ENCODE measurements at places on chromosomes 16 and 17. TPM values are rescaled to one million over a fixed set of nuclear protein-coding genes. Genes with fewer than 3 reads are reported as not detected.

GRCh38 chr16:86910161-86910769 is 331.9 kb downstream of the FOXL1 start:
- DNase-seq = no peak

DNA sequence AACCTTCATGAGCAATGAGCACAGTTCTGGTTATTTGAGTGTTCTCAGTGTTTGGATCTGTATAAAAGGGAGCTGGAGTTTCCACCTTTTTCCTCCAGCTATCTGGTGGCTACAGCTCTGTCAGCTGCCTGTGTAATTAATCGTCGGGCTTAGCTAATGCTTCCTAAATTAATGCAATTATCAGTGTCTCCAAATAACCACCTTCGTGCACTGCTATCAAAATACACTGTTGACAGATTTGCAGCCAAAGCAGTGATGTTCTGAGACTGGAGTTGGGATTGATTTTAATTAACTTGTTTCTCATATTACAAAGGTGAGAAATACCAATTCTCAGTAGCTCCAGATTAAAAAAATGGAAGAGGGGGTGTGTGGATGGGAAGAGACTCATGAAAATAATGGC is 325.8 kb downstream of the CBLN1 start:
- DNase-seq = no peak

DNA sequence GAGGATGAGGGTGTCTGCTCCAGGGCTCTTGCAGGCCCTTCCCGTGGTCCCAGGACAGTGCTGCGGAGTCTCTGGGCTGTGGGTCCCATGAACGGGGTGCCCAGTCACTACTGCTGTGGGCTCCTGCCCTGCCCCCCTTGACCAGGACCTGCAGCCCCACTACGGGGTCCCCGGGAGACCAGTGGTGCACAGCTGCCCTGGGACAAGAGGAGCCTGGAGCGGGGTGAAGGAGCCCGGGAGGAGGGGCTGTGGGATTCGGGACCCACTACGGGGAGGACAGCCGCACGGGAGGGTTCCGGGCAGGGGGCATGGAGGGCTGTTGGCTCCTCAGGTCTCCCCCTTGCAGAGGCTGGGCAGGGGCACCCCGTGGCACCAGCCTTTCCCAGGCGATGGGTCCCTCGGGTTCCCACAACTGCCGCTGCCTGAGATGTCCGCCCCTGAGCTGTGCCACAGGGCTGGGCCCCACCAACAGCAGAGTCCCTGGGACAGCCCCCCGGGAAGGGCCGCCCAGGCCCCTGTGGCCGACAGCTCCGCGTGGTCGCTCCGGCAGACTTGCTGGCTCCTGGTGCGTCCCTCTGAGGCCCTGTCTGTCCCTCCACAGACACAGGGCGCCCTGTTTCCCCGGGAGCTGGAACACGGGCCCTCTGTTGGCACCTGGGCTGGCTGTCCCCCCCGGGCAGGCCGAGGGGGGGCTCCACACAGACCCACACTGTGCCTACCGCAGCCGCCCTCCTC is 52.1 kb upstream of the GNG13 start:
- DNase-seq = no peak

DNA sequence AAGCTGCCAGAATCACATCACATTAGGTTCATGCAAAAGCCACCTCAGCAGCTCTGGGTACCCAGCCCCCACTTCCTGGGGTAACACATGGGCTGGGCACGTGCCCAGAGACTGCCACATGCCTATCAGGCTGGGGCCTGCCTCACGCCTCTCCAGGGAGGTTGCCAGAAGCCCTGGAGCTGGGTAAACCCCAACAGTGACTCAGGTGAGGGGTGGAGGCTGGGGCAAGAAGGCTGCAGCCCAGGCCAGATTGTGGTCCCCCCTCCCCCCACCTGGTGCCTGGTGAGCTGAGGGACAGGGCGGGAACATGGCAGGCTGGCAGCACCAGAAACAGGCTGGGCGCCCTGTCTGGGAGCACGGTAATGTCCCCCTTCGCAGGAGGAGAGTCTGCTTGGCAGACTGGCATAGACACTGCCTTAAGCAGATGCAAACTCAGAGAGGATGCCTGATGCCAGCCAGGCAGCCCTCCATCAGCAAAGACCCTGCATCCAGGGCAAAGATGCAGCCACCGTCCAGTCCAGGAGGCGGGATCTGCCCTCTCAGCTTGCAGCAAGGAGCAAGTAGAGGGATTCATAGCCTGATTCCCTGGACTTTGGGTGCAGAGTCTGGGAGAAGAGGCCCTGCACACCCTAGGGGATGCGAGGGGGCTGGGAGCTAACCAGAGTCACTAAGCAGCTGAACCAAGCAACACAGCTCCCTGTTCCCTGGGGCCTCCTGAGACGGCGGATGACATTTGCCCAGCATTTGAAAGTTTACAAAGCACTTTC is 28.8 kb downstream of the NGFR start:
- peak; percentile 60 for DNase-seq

GRCh38 chr17:31830971-31831858 is 27.8 kb downstream of the COPRS start:
- DNase-seq = no peak

GRCh38 chr17:81961087-81961511 is at the start of gene NOTUM:
Gene NOTUM, minus strand, starts transcription at chr17:81961187. Its CDS starts 278 bp downstream, at chr17:81960909.
- DNase-seq = no peak

GRCh38 chr16:68707340-68708152 is 29.5 kb upstream of the CDH1 start:
- no peak for DNase-seq

DNA sequence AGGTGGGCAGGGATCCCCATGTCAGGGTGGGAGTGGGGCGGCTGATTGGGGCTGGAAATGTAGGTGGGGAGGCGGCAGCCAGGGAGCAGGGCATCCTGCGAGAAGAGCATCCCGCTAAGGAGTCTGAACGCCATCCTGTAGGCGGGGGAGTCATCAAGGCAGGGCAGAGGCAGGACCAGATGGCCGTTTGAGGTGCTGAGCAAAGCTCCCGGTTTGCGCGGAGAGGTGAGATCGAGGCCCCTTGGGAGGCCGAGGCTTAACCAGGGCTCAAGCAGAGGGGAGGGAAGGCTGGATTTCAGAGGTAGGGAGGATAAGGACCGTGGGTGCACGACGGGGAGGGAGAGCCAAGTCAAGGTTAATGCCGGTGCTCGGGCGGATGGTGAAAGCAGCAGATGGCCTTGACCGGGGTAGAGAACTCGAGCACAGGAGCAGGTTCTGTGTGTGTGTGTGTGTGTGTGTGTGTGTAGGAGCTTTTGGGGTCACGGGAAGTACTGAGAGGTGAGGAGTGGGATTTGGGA is 472 bp upstream of the NME2 start:
- DNase-seq = no peak

GRCh38 chr17:41490000-41490990 is 585 bp upstream of the KRT36 start:
- no peak for DNase-seq

- DNase-seq = no peak
Observed at GRCh38 chr17:81737947-81738800, 26.1 kb downstream of the SLC25A10 start.

DNA sequence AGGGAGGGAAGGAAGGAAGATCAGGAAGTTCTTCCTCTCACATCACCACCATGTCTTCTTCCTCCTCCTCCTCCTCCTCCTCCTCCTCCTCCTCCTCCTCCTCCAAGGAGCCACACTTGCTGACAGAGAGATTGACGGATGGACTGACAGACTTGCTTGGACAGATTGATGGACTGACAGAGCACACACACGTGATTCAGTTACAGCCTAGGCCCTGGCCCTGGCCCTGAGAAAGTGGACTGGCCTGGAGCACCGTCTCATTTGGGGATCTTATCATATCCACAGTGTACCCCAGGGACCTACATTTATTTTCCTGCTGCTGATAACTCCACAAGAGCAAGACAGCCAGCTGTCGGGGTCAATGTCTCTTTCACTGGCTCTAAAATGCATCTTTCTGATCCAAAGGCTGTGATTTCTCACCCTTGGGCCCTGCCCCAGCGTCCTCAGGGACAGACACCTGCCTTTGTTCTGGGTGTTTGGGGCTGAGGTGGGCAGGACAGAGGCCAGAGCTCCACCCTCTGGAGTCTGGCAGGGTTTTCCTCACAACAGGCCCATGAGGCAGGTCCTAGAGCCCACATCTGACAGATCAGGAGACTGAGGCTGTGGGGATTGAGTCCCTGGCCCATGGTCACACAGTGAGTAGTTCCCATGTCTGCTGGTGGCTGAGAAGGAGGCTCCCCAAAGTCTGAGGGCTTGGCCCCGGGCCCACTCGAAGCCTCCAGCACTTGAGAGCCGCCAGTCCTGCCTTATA is 2.3 kb upstream of the P2RX1 start:
- DNase-seq = no peak

- no peak for DNase-seq
Observed at GRCh38 chr16:85328676-85329058, 216.4 kb upstream of the CIBAR2 start.

GRCh38 chr16:49620158-49620868 is 235.6 kb downstream of the ZNF423 start:
- DNase-seq = peak; percentile 71

DNA sequence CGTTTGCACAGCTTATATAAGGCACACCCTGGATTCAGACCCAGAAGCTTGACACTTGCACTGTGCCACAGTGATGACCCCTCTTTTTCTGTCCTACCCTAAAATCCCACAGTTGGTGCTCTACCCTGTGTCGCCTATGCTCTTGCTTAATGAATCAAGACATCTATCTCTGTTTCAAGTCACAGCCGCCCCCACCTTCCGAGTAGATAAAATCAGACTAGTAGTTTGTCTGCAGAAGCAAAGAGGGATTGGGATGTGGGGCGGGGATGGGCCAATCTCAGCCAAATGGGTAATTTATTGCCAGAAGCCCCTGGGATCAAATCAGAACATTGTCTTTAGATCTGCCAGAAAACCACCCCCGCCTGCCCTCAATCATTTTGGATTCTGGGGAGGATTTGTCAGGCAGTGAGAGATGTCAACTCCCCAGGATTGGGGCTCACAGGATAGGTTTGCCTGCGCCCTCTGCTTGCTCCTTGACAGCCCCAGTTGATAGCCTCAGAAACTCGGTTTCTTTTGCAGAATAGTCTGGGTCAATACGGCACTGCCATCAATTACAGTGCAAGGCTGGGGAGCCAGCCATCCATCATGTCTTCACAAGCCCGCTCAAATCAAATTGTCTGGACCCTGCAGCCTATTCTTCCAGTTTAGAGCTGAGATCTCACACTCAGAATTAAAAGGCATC is 520.8 kb downstream of the GRIN2A start:
- DNase-seq = no peak

DNA sequence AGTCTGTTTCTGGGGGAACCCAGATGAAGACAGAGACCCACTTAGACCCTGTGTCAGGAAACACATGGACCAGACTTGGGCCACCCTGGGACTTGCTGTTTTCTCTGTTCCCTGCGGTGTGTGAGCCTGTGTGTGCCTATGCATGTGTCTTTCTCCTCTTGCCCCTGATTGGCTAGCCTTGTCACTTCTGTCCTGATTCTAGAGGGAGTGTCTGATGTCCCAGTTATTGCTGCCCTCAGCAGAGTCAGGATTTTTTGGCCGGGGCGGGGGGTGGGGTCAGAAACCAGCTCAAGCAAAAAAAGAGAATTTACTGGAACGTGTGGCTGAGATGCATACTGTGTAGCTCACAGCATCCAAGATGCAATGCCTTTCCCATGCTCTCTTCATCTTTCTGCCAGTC is 30.5 kb downstream of the PLCG2 start:
- DNase-seq = no peak

DNA sequence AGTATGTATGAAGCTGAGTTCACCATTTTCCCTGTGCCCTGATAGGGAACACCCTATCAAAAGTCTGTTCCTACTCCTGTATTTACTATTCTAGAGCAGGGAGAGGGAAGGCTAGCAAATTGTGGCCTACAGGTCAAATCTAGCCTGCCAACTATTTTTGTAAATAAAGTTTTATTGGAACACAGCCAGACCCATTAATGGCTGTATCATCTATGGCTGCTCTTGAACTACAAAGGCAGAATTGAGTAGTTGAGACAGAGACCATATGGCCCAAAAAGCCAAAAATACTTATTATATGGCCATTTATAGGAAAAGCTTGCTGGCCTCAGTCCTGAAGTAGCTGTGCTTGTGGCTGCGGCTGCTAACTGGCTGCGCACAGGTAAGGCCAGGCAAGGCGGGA is 4.3 kb upstream of the ALDOC start:
- DNase-seq = no peak

CD7 gene
- 2.5 TPM for total RNA-seq

RNF157 gene
- total RNA-seq = 15.8 TPM

CASKIN2 gene
- 127 TPM for total RNA-seq

C16orf46 gene
- total RNA-seq = 2.3 TPM

PARD6A gene
- 5.6 TPM for total RNA-seq

SPNS2 gene
- total RNA-seq = 31.6 TPM
